Stimulated activated CD4-positive, alpha-beta T cell treated with anti-CD3 and anti-CD28 coated beads, Interleukin-1b, Interleukin-23, amount 100 ng/mL, for 48 hours (primary cell): ENCODE measurements at places on chromosomes 3 and 15.

- DNase-seq: no peak
These were observed 52.7 kb downstream of the OTOL1 start for GRCh38 chr3:161549261-161549660.

DNA sequence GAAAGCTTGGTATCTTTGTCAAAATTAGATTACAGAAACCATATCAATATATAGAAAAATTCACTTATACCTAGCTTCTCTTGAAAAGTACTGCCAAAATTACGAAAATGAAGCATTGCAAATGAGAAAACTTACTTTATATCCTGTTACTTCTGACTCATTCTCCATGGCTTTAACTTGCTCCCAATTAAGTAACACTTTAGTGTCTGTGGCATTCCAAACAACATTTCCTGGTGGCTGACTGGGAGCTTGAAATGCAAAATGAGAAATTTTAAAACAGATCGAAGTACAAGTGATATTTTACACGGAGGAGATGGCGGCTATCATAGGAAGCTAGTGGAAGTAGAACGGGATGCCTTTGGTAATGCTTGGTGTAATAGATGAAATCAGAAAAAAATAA, 347.3 kb downstream of the CNTN3 start:
- DNase-seq: no peak

GRCh38 chr3:21517184-21517583, 233.8 kb downstream of the ZNF385D start:
- DNase-seq: no peak

DNA sequence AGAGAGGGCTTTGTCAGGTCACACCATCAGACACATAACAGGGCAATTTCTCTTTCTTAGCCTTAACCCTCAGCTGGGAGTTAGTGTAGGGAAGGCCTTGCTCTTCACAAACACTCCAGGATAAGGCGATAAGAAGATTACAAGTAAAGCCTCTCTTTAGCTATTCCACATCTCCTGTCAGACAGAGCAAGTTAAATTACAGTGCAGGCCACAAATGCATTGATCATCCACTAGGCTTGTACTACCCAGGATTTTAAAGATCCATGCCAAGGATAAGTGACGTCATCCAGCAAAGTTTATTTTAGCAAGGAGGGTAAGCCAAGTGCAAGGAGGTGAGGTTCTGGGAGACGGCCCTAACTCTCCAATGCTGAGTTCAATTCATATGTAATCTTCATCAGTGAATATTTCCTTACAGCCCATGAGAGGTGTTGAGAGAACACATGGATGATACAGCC, 890.6 kb upstream of the NR2F2 start:
- no peak for DNase-seq

DNA sequence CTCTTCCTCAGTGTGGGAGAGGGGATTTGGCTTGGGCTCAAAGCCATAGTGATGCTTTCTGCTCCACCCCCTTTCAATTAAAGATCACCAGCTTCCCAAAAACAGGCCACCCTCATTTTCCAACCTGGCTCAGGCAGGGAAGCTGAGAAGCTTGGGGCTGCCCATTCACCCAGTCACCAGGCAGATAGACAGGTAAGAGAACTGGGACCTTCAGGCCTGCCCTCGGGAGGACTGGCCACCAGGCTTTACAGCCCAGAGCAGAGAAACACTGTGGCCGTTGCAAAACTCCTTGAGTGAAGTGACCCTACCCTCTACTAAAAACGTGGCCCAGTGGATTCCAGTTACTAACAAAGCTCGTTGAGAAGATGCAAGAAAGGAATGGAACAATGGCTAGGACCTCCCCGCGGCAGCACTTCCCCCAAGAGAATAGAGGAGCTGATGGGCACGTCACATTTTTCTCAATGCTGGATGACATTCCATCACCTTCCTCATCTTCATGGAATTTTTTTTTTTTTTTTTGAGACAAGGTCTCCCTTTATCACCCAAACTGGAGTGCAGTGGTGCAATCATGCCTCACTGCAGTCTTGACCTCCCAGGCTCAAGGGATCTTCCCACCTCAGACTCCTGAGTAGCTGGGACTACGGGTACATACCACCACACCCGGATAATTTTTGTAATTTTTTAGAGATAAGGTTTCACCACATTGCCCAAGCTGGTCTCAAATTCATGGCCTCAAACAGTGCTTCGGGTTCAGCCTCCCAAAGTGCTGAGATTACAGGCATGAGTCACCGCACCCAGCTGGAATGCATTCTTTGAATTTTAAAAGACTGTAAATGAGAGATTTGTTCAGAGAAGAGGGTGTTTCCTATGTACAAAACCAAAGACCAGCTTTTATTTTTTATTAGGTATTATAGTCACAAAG, 37.9 kb downstream of the LIPC start:
- no peak for DNase-seq

DNA sequence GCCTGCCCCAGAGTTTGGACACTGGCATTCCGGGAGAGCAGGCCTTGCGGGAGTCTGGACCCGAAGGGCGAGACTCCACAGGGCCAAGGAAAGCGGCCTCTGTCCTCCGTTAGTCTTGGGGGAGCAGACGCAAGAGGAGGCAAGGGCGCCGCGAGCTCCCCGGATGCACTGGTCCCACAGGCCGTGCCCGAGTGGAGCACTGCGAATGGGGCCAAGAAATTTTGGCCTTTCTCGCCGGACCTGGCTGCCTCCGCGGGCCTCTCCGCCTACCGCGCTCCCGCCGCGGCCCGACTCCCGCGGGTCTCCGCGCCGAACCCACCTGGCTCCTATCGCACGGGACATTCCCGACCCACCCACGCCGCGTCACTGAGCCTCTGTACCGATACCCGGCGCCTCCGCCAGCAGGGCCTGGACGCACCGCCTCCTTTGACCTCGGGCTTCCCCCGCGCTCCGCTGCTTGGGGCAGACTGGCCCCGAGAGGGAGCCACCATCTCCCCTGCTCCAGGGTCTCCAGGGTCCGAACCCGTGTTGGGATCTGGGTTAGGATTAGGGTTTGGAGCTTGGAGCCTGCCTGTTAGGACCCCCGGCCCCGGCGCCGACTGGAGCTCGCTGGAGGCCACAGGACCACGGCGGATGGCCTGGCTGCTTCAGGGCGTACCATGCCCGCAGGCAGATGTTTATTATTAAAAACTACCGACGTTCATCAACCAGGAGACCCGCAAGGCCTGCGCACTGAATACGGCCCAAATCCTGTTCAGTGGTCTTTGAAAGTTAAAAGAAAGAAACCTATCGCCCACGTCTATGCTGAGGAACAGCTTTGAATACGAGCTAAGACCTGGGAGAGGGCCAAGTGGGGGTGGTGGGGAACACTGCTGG, 11.7 kb downstream of the SHOX2 start:
- DNase-seq: no peak

- no peak for DNase-seq
These were observed 242.0 kb downstream of the TUSC7 start for GRCh38 chr3:116951610-116952009.

GRCh38 chr15:40929660-40930429, 705 bp downstream of the DLL4 start:
- DNase-seq: no peak

DNA sequence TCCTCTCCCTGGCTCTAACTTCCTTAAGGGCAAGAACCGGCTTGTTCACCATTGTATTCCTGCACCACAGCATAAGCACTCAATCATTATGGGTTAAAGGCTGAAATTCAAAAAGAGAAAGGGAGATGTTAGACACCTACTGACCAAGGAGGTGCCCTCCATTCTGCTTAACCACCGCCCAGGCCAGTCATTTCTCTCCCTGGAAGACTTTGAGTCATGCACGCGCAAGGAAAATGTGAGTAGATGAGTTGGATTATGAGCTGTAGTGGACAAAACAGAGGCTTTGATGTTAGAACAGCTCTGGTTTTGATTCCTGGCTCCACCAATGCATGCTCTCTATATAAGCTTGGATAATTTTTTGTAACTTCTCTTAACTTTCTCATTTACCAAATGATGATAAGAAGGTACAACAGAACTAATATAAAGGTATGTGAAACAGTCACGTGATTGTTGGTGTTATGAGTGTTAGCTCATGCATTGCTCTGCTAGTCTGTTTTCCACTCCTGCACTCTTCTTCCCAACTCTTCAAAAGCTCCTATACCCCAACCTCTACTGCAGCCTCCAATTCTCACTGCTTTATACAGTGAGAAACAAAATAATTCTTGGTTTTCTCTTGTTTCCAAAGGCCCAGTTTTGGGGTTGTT, 148.4 kb upstream of the ATP11B start:
- DNase-seq: peak; percentile 64

DNA sequence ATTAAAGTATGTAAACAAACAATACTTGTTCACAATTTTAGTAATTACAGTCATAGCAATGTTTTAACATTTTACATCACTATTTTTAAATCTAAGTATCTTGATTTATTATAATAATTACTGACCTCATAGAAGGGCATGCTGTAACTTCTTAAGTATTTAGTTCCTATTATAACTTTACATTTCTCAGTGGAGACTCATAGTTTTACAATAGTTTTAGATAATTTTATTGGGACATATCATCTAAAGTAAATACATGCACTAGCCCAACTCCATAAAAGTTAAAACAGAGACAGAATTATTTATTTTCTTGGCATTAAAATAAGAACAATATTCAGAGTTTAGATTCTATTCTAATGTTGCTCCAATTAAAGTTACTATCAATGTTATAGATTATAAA, 466.5 kb upstream of the BCHE start:
- no peak for DNase-seq

GRCh38 chr15:85685356-85685755, 109.4 kb downstream of the KLHL25 start:
- no peak for DNase-seq

DNA sequence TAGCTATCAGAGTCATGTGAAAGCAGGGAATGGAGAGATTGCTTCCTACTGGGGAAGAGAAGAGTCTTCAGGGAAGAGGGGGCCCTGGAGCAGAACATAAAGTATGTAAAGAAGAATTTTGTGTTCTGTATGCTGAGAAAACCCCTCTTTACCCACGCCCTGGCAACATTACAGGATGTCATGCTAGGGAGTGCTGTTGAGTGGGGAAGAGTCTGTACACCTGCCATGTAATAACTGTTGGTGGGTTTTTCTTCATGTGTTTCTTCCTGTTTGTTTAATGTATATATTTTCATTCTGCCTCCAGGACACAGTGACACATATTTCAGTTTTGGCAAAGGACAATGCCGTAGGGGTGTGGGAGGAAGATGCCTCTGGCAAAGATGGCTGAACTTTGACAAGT, 122.8 kb upstream of the LPP start:
- no peak for DNase-seq

- peak; percentile 59 for DNase-seq
These were observed 68.4 kb upstream of the TNFAIP8L3 start for GRCh38 chr15:51162865-51163762.

GRCh38 chr3:148600902-148601765, 96.6 kb upstream of the AGTR1 start:
- DNase-seq: no peak

DNA sequence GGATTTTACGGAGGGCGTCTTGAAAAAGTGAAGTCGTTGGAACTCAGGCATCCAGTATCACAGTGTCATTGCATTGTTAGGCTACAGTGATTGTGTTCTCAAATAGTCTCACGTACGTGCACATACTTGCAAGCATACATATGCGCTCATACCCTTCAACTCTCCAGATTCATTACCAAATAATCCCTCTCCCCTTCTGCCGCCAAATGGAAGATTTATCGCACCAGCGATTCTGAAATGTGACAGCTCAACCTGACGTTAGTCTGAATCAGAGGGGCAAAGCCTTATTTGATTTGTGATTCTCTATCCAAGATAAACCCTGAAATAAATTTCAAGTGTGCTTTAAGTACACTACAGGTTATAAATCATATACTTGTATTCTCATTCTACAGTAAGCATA, 119.4 kb downstream of the GADL1 start:
- no peak for DNase-seq

- peak; percentile 58 for DNase-seq
These were observed 33.5 kb downstream of the MYL3 start for GRCh38 chr3:46829699-46830208.

- DNase-seq: no peak
These were observed 122.2 kb downstream of the CMSS1 start for GRCh38 chr3:99939876-99940275.

GRCh38 chr3:175951047-175951694, 1092.0 kb downstream of the NAALADL2 start:
- DNase-seq: no peak

GRCh38 chr15:92661956-92662355, 6.4 kb upstream of the FAM174B start:
- no peak for DNase-seq

GRCh38 chr15:101277943-101278564, 769 bp upstream of the SELENOS start:
- DNase-seq: no peak

GRCh38 chr15:56286213-56286612, 42.5 kb upstream of the RFX7 start:
- no peak for DNase-seq

DNA sequence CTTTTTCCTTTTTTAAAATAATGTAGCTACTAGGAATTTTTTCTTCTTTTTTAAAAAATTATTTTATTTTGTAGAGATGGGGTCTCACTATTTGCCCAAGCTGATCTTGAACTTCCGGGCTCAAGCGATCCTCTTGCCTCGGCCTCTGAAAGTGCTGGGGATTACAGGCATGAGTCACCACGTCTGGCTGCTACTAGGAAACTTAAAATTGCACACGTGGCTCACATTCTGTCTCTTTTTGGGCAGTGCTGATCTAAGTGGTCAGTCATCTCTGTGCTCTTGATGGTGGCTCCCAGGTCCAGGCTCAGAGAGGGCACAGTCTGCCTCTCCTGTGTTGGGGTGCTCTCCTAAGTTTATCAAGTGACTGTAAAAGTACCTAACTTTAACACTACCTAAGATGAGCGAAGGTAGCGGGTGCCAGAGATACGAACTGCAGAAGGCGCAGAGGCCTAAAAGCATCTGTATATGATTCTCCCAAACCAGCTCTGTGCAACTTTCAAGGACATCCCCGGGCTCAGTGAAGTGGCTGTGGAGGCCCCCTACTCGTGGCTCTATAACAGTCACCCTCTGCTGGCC, 52.9 kb upstream of the SEC13 start:
- no peak for DNase-seq

- DNase-seq: no peak
These were observed 83.5 kb upstream of the LIPC start for GRCh38 chr15:58348095-58348812.

DNA sequence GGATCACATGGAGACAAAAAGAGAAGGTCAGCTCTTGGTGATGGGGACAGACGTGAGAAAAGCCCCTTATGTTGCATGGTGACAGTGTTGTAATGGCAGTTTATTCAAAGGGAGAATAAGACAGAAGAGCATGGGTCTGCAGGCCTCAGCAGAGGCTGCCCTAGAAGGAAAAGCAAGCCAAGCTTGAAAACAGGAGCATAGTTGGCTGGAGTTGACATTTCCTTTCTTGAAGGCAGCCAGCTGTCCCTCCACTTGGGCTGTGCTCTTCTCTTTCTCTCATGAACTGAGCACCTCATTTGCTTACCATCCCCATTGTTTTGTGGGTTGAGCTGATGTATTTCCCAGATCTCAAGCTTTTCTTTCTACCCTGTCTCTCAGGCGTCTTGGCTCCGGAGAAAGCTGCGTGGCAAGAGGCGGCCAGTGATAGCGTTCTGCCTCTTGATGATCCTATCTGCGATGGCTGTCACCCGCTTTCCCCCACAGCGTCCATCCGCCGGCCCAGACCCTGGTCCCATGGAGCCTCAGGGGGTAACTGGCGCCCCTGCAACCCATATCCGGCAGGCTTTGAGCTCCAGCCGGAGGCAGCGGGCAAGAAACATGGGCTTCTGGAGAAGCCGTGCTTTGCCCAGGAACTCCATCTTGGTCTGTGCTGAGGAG, 52.9 kb downstream of the GASK1A start:
- DNase-seq: no peak
